ENCODE measurements at places on chromosomes 16 and 17.

GRCh38 chr16:68033101-68033500 is 10.0 kb downstream of the DUS2 start:
- DNase-seq = no peak

DNA sequence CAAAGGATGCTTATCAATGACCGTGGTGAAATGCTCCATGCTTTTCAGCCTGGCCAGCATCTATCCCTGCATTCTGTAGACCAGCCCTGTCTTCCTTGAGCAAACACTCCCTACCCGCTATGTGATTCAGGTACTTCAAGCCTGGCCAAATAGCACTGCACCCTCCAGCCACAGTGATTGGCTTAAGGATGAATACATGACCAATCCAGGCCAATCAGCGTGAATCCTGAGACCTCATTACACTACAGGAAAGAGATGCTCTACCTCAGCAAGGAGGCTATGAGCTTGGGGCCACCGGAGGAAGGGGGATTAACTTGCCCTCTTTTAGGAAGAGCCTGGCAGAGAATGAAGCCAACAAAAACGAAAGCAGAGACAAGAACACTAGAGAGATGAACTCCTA is 162.5 kb downstream of the ZNF423 start:
- no peak for DNase-seq

- DNase-seq = no peak
Measured at GRCh38 chr17:14831491-14831890, 433.6 kb downstream of the PMP22 start.

DNA sequence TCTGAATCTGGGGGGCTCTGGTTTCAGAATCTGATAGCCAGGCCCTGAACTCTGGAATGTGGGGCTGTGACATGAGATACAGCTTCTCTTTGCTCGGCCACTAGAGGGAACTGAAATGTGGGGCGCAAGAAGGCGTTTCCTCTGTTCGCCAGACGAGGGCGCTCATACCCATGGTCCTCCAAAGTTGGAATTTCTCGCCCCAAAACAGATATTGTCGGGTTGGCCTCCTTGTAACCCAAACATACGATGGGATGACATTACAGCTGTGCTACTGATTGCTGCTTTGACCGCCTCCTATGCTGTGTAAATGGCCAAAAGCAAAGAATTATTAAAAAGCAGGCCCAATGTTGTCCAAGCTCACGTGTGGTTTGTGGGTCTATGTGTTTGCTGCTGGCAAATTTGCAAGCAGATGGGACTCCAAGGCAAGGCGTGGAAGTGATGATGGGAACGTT is 13.1 kb upstream of the MSI2 start:
- no peak for DNase-seq

- DNase-seq = no peak
Measured at GRCh38 chr17:73188011-73188410, 4.8 kb upstream of the COG1 start.

- DNase-seq = no peak
Measured at GRCh38 chr17:3594051-3594800, 15.0 kb downstream of the TRPV1 start.

DNA sequence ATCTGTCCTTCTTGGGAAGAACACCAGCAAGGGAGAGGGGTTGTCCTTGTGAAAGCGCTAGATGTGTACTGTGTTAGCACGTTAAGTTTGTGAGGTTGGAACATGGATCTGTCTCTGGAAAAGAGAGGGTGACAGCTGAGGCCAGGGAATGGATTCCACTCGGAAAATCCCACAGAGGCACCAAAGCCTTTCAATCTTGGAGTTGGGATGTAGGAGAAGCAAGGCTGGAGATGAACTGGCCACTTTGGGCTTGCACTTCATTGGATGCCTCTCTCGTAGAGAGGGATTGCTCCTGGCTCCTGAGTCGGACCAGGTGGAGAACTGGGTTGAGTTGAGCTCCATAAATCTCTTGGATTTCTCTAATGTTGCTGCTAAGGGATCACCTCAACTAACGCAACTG is 67.2 kb downstream of the CCDC182 start:
- no peak for DNase-seq

- DNase-seq = no peak
Measured at GRCh38 chr16:1159325-1159972, 6.5 kb downstream of the CACNA1H start.

DNA sequence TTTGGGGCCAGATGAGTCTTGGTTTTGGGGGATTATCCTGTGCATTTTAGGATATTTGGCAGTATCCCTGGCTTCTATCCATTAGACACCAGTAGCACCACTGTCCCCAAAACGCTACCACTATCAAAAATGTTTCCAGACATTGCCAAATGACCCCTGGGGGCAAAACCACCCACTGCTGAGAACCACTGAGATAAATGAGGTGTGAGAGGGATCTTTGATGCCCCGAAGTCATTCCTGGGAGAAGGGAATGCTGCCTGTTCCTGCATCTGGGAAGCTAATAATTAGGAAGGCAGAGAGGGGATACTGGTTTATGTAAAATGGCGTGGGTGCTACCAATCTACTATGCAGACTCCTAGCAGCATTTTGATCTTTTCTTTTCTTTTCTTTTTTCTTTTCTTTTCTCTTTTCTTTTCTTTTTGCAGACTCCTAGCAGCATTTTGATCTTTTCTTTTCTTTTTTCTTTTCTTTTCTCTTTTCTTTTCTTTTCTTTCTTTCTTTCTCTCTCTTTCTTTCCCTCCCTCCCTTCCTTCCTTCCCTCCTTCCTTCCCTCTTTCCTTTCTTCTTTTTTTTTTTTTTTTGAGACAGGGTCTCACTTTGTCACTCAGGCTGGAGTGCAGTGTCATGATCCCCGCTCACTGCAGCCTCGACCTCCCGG is 8.8 kb upstream of the MT3 start:
- no peak for DNase-seq

DNA sequence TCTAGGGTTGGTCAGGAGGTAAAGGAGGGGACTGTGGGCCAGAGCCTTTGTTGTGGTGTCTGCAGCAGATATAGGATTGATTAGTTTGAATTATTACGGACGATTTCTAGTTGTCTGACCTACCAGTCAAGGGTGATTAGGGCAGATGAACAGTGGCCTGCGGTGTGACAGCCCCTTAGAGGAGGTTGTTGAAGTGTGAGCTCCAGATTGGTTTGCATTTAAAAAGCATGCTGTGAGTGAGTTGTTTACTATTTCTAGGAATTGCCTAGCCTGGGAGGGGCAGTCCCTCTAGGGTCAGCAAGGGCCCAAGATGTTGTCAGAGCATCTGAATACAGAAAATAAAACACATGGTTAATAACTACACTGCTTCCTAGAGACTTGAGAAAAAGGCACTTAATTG is 108.8 kb downstream of the ARHGAP44 start:
- DNase-seq = no peak

- DNase-seq = no peak
Measured at GRCh38 chr16:4136229-4136813, 20.1 kb upstream of the ADCY9 start.

DNA sequence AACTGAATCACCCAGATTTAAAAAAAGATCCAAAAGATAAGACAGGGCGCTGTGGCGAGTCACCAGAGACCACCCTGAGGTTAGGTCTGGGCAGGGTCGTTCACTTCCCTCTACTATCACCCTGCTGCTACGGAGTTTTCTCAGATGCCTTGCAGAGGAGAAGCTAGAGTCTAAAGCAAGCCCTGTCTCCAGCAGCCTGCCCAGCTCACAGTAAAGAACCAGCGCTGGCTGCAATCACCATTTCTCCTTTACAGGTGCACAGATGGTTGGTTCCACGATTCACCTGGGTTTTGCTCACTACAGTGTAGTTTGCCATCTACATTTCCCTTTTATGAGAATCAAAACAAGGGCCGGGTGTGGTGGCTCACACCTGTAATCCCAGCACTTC is 71.3 kb downstream of the SRCIN1 start:
- no peak for DNase-seq

DNA sequence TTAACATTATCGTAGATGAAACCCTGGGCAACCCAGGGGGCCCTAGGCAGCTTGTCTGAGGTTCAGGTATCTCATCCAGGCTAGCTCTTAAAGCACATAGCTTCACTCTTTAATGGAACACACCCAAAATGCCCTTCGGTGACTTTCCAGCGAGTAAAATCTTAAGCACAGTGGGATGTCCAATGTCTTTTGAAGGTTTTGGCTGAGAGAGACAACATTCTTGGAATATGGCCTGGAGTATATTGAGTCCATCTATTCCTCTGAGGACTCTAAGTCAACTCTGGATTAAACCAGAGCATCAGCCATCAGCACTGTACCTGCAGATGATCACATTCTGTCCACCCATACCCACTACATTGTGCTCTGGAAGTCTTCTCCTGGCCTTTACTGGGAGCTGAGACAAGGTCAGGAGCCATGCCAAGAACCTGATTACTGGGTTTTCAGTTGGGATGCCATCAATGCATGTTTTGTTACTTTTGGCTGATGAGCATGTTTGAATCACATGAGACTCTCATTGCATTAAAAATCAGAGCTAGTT is 63.4 kb upstream of the CDH11 start:
- DNase-seq = no peak

- DNase-seq = no peak
Measured at GRCh38 chr17:30225112-30225511, 10.4 kb downstream of the SLC6A4 start.

DNA sequence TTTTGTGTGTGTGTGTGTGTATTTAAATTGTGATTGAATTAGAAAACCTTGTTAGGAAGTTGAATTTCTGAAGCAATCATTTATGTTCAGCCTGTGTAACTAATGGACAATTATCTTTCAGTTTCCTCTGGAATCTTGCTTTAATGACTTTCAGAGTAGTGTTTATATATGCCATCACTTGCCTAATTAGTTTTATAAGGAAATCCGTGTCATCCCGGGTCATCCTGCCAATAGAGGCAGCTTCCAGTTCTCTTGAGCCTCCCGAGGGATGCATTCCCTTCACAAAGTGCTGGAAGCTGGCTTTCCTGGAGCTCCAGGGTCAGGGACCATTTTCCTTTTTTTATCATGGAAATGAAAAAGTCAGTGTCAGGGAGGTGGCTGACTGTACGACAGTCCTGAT is 42.9 kb downstream of the PRKCA start:
- DNase-seq = no peak

DNA sequence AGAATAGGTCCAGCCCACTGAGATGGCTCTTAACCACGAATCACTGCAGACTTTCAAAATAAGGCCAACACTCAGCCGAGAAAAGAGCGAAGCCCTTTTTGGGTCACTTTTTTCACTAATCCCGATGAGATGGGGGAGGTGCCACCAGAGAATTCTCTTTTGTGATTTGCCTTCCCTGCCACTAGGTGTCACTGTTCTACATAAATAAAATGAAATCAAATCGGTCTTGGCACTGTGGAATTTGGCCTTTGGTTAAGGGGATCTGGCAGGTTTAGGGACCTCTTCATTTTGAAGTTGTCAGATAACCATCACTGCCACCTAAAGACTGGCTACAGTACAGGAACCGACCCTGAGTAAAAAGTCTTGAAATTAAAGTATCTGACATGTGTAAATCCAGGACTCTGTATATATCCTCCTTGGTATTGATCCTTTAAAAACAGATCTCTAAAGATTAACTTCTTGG is 147.0 kb downstream of the HS3ST4 start:
- DNase-seq = peak; percentile 16

GRCh38 chr16:13108126-13108525 is 206.7 kb downstream of the SHISA9 start:
- DNase-seq = no peak

GRCh38 chr16:73197598-73197997 is 149.7 kb upstream of the ZFHX3 start:
- no peak for DNase-seq

GRCh38 chr16:49348408-49349176 is 25.0 kb upstream of the C16orf78 start:
- no peak for DNase-seq

DNA sequence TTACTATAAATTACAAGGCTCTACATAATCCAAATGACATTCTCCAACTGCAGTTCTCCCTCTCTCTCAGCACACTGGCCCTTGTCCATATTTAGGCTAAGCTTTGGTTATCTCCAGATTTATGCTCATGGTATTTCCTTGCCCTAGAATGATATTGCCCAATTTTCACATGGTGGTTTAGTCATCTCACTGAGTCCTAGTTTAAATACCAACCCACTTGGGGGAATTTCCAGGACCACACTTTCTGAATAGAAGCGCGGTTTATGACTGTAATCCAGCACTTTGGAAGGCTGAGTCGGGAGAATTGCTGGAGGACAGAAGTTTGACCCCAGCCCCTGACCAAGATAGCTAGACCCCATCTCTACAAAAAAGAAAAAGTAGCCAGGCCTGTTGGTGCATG is 280.1 kb upstream of the MON1B start:
- DNase-seq = no peak

DNA sequence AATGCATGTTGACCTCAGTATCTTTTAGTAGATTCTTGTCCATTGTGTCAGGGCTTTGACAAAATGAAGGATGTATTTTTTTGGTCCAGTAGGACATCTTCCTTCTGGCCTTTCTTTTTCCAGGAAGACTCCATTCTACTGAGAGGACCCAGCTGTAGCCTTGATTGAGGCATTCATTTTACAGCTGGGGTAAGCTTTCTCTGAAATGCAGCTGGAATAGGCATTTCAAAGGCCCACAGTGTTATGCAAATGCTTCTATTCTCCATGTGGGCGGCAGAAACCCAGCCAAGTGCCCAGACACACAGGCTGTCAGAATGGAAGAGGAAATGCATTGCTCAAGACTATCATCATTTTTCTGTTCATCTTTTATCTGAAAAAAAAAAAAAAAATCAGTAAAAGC is 629.0 kb upstream of the CDH8 start:
- DNase-seq = no peak

GRCh38 chr16:88886845-88887521 is 20.5 kb upstream of the PABPN1L start:
- no peak for DNase-seq

GRCh38 chr17:78746263-78746948 is 35.7 kb downstream of the CYTH1 start:
- no peak for DNase-seq

DNA sequence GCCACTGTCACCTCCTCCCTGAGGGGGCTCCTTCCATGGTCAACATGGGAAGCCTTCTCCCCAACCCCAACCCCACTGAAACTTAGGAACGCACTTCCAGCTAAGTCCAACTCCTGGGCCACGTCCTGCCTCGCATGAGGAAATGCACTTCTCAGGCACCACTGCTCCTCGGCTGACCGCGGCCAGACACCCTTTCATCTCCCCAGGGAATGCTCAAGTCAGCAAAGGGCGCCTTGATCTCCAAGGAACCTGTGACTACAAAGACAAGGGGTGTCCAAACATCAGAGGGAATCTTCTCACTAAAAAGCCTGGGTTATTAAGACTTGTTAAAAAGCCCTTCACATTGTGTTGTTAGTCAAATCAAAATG is 124.9 kb upstream of the HSBP1 start:
- no peak for DNase-seq

All from NCI-H1417 treated with DMSO at 0.1 percent for 48 hours (cell line).